Esophagus squamous epithelium (tissue), 5 donors: ENCODE measurements at places on chromosomes 2 and 18.

- DNase-seq, result no peak
Observed at GRCh38 chr2:208546107-208546506, 139.5 kb downstream of the PTH2R start.

DNA sequence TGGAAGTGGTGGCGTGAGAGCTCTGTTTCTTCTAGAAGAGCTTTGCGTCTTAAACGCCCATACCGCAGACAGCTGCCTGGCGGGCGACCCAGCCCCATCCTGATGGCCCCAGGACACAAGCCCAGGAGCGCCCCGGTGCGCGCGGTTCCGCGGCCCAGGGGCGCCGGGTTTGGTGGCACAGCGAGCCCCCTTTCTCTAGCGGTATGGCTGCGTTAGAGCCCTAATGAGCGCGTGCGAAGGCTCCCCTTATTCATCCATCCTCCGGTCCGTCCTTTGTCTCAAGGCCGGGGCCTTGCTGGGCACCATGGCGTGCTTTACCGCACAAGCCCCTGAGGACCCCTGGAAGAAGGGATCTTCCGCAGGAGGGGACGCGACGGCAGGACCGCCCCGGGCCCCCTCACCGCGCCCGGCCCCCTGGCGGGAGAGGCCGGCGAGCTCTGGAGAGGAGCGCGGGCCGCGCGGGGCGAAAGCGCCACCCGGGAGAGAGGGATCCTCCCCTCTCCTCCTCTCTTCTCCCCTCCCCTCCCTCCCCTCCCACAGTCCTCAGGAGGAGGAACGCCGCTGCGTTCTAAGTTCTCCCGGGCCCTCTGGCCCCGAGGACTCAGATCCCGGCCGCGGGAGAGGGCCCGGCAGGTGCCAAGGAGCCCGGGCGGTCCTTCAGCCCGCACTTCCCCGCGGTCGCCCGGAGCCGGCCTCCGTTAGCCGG is 626 bp upstream of the SLC1A4 start:
- peak; percentile 4 for DNase-seq

- no peak for DNase-seq
Observed at GRCh38 chr2:217162533-217162932, 302.7 kb upstream of the TNP1 start.

- DNase-seq, result no peak
Observed at GRCh38 chr18:57943723-57944122, 100.3 kb upstream of the NEDD4L start.

GRCh38 chr18:25535495-25535894 is 183.5 kb upstream of the ZNF521 start:
- DNase-seq, result no peak

DNA sequence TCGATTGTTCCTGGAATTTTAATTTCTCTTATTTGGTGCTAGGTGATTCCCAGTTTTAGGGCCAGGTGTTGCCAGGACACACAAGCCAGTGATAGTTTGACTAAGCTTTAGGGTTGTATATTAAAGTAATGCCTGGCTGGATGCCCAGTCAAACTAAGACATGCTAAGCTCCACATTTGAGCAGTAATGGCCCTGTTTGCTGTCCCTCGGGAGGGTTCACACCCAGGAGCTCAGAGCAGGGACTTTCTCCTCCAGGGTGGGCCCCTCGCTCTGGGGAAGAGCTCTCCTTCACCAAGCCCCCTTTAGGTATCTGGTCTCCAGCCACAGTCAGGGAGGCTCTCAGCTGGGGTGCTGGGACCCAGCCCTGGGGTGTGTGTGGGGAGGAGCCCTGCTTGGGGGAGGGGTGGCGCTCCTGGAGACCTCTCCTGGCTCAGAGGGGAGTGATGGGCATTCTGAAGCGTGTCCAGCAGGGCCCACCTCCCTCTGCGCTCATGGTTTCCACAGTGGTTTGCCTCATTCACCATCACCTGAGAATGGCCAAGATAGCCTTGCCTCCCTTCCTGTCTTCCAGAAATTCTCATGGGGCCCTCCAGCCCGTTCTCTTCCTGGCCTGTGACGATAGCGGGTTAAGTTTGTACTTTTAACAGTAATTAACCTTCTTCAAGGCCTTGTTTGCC is 31.7 kb downstream of the INPP4A start:
- DNase-seq, result no peak

GRCh38 chr2:27838502-27838901 is 51.7 kb downstream of the RBKS start:
- DNase-seq, result no peak

- no peak for DNase-seq
Observed at GRCh38 chr2:143572421-143572820, 443.2 kb downstream of the ARHGAP15 start.

GRCh38 chr2:39631718-39632117 is 34.0 kb upstream of the TMEM178A start:
- no peak for DNase-seq

DNA sequence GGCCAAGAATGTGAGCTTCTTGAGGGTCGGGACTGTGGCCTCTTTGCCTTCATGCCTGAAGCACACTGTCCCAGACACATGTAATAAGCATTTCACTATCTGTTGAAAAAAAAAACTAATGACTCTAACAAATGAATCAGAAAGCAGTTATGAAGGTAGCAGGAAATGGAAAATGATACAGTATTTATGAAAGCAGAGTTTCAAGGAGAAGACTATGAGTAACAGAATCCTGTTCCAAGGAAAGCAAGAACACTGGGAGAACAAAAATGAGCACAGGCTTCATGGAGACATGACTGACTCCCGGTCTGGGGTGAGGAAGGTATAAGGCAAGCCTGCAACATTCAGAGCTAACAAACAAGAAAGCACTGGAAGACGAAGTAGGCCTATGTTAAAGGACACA is 190.8 kb downstream of the RNF152 start:
- no peak for DNase-seq

GRCh38 chr2:64323197-64323596 is 130.8 kb upstream of the LGALSL start:
- DNase-seq, result no peak

GRCh38 chr2:230419181-230419580 is 3.2 kb downstream of the SP100 start:
- DNase-seq, result no peak

GRCh38 chr18:46624127-46624526 is 32.9 kb downstream of the LOXHD1 start:
- no peak for DNase-seq

GRCh38 chr2:144183727-144184126 is 336.2 kb downstream of the ZEB2 start:
- DNase-seq, result no peak

DNA sequence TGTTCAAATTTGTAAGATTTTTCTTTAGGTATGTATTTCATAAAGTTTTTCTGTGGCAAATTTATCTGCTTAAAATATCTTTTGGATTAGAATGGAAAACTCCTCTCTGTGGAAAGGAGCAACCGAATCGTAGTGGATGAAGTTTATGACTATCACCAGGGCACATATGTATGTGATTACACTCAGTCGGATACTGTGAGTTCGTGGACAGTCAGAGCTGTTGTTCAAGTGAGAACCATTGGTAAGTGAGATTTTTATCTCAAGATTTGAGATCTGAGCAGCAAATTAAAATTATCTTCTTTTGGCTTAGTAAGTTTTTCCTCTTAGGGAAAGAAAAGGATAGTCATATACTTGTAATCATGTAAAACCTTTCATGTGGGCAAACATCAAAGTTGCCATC is 14.2 kb downstream of the IL18RAP start:
- no peak for DNase-seq

GRCh38 chr2:241822264-241822623 is 13.3 kb downstream of the NEU4 start:
- no peak for DNase-seq

GRCh38 chr18:62152844-62153243 is 34.0 kb downstream of the PIGN start:
- DNase-seq, result no peak

DNA sequence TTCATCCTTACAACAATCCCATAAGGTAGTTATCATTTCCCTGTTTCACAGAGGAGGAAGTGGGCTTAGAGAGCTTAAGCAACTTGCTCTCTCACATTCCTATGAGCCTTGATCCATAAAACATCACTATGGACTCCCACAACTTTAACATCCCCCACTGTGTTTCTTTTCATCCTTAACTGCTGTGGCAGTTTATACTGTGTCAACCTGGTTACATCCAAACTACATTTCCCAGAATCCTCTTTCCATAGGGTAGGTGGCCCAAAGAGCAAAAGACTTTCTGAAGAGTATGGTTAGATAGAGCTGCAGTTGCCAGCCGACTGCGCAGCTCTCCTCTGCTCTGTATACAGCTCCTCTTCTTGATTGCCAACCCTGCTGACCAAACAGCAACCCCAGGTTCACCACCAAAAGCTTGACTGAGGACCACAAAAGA is 22.5 kb downstream of the MAP3K2 start:
- no peak for DNase-seq
